Heart left ventricle (tissue), 16 donors: ENCODE measurements at places on chromosomes 16 and 17. TPM values are rescaled to one million over a fixed set of nuclear protein-coding genes. Genes with fewer than 3 reads are reported as not detected.

- DNase-seq: no peak
These were observed 8.2 kb upstream of the FOXN1 start for GRCh38 chr17:28497931-28498330.

GRCh38 chr17:35730400-35731005 lies 936 bp upstream of the RASL10B start:
- DNase-seq: no peak

The TRPV2 gene
- total RNA-seq: 8.8 TPM

The IRX6 gene
- total RNA-seq: 22.7 TPM

DNA sequence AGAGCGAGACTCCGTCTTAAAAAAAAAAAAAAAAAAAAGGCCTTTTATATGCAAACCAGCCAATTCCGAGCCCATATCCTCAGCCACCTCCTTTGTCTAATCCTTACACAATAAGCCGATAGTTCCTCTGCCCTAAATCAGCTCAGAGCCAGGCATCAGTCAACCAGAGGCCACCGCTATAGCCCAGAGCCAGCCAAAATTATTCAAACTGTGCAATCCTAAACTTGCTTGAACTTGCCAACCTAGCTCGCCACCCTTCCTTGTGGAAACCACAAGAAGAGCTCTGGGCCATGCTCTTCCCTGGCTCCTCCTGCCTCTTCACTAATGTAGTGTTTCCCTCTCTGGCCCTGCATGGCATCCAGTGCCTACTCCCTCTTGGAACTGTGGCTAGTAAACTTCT lies 17.7 kb downstream of the ITGAL start:
- no peak for DNase-seq

- no peak for DNase-seq
These were observed 5.5 kb downstream of the USP6 start for GRCh38 chr17:5121186-5121841.

- no peak for DNase-seq
These were observed 1239.8 kb upstream of the GOT2 start for GRCh38 chr16:59973966-59974365.

The KRTAP9-4 gene
- not detected for total RNA-seq

- no peak for DNase-seq
These were observed 19.7 kb downstream of the IGF2BP1 start for GRCh38 chr17:49016775-49017463.

DNA sequence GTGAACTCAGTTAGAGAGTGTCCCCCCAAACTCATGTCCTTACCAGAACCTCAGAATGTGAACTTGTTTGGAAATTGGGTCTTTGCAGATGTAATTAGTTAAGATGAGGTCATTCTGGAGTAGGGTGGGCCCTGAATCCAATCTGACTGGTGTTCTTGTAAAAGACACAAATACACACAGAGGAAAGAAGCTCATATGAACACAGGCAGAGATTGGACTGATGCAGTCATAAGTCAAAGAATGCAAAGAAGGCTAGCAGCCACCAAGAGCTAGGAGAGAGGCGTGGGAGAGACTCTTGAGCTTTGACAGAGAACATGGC lies 2.1 kb upstream of the NAGPA start:
- DNase-seq: no peak

The ADAM11 gene
- 11.2 TPM for total RNA-seq

GRCh38 chr17:18016426-18016825 lies 22.5 kb downstream of the ATPAF2 start:
- no peak for DNase-seq

GRCh38 chr16:69812688-69813014 lies 50.5 kb downstream of the WWP2 start:
- DNase-seq: no peak

- no peak for DNase-seq
These were observed 16.8 kb upstream of the CCDC182 start for GRCh38 chr17:57761887-57762286.

The RPL27 gene
- total RNA-seq: 522 TPM

The TBC1D28 gene
- not detected for total RNA-seq

- DNase-seq: no peak
These were observed 15.5 kb downstream of the VPS35 start for GRCh38 chr16:46673320-46674013.

The RND2 gene
- 0.29 TPM for total RNA-seq

GRCh38 chr17:55748841-55749240 lies 2.0 kb upstream of the PCTP start:
- DNase-seq: no peak

GRCh38 chr16:87540072-87540896 lies 47.5 kb upstream of the ZCCHC14 start:
- DNase-seq: no peak

- DNase-seq: peak; percentile 44
These were observed 7.6 kb downstream of the MRM1 start for GRCh38 chr17:36608794-36609497.

DNA sequence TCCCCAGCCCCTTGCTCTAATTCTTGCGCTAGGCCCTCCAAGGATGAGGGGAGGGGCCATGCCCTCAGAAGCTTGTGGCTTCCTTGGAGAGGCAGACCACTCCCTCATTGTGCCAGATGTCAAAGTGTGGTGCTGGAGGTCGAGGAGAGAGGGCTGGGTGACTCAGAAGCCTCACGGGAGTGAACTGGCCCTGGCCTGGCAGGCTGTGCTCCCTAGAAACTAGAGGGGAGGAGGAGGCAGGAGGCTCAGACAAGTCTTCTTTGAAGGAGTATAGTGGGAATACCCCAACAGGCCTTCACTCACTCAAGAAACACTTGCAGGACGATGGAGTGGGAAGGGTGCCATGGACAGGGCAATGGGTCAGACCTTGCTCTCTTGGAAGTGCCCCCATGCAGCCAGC lies 18.5 kb downstream of the ANKRD40 start:
- no peak for DNase-seq

The RAMP2 gene
- total RNA-seq: 54.8 TPM

The MSLN gene
- not detected for total RNA-seq

- DNase-seq: no peak
These were observed 45.4 kb downstream of the KCNJ16 start for GRCh38 chr17:70120425-70120824.

The SPNS2 gene
- 18.7 TPM for total RNA-seq

The NACA2 gene
- total RNA-seq: not detected

The MMP2 gene
- total RNA-seq: 125 TPM

- no peak for DNase-seq
These were observed 85.6 kb downstream of the KCNJ2 start for GRCh38 chr17:70254735-70255460.

DNA sequence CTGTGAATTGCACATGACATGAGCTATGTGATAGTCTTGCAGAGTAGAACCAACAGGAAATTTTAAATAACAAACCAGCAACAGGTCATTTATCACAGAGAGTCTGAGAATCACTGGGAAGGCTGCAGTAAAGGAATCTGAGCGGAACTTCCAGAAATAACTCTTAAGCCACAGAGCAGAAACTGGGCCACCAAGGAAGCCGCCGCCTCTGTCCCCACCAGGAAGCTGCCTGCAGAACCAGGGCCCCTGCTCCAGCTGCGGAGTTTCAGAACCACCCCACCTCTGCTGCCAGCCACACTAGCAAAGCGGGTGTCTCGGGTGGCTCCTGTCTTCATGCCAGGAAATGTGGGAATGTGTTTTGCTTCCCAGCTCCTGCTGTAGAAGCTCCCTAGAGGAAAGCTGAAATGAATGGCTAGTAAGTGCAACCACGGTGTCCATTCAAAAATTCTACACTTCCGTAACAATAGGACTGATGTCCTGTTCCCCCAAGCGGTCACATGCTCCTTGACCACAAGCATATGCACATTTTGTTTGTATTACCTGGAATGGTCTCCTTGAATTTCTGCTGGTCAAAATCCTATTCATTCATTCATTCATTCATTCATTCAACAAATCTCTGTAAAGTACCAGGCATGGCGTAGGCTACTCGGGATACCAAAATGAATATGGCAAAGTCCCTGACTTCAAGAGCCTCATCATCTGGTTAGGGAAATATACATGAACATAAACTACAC lies 7.7 kb upstream of the ITPRIPL2 start:
- no peak for DNase-seq

The GP1BA gene
- not detected for total RNA-seq

The CLEC10A gene
- total RNA-seq: 5.3 TPM

- no peak for DNase-seq
These were observed 34.9 kb downstream of the GNAO1 start for GRCh38 chr16:56226187-56226586.

DNA sequence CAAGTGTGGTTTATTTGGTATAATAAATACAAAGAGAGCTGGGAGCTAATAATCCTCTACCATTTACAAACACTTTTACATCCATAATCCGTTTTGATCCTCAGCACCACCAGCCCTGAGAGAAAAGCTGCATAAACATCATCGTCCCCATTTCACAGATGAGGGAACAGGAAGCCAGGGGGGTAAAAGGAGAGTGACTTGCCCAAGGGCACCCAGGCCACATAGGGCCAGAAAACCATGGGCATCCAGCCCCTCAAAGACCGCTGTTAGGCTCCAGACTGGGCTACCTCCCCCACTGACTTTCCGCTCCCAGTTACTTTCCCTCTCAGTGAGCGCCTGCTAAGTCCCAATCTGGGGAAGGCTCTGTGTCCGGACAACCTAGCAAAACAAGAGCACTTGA lies 6.7 kb downstream of the STX1B start:
- DNase-seq: no peak

DNA sequence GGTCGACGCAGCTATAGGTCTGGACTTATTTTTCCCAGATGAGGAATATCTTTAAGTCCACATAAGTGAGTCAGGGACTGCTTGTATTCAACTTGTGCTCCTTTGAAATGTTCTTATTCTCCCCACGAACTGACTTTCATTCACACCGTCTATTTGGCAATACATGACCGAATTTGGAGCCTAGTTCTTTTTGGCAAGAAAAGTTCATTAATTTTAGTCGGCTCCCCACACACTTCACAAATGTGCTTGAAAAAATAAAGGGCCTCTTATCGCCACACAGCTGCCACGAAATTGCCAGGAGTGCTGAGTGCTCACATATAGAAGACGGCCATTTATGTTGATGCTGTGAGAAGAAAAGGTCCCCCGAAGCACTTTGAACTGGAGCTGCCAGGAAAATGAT lies 152.6 kb downstream of the PRKCA start:
- DNase-seq: no peak

- DNase-seq: no peak
These were observed 4.8 kb downstream of the CD2BP2 start for GRCh38 chr16:30350134-30350871.

- no peak for DNase-seq
These were observed 1327.5 kb upstream of the CDH8 start for GRCh38 chr16:63363738-63364137.

DNA sequence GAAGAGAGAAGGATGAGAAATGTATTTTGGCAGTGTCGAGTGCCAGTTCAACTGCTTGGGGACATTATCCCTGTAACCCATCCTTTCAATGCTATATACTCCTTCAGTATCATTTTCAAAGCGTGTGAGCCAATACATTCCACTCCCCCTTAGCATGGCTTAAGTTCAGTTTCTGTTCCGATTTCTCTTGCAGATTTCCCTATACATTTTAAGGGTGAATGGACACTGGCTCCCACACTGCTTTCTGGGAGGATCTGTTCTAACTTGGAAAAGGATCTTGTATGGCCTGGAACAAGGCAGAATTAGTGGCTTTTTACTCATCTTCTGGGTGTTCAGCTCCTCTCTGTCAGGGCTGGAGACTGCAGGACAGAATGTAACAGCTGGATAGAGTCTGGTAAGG lies 333.8 kb downstream of the HAPSTR1 start:
- DNase-seq: no peak

- DNase-seq: no peak
These were observed 8.0 kb downstream of the CD300LB start for GRCh38 chr17:74523308-74523707.

DNA sequence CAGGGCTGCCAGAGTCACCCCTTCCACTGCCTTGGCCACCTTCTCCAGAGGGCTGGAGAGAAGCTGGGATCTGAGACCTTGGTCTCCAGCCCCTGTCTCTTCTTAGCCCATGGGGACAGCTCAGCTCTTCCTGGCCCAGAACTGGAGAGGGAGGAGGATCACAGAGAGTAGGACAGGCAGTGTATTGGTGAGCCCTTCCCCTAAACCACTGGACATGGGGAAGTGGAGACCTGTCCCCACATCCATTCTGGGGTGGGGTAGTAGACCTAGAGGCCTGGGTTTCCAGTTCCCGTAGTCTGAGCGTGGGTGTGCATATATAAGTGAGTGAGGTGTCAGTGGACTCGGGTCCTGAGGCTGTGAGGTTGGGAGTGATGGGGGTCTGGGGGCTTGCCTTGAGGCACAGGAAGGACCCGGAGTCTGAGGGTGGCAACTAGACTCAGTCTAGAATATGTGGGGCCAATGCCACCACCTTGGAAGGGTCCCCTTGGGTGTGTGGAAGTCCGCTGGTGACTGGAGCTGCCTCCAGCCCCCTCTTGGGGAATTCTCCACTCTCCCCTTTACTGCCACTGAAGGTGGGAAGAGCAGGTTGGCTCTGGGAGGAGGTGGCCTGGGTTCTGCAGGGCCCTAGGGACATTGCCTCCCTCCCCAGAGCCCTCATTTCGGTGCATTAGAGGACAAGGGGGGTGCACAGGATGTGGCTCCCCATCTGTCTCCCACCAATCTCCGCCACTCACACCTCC lies 19.9 kb downstream of the GJD3 start:
- no peak for DNase-seq

DNA sequence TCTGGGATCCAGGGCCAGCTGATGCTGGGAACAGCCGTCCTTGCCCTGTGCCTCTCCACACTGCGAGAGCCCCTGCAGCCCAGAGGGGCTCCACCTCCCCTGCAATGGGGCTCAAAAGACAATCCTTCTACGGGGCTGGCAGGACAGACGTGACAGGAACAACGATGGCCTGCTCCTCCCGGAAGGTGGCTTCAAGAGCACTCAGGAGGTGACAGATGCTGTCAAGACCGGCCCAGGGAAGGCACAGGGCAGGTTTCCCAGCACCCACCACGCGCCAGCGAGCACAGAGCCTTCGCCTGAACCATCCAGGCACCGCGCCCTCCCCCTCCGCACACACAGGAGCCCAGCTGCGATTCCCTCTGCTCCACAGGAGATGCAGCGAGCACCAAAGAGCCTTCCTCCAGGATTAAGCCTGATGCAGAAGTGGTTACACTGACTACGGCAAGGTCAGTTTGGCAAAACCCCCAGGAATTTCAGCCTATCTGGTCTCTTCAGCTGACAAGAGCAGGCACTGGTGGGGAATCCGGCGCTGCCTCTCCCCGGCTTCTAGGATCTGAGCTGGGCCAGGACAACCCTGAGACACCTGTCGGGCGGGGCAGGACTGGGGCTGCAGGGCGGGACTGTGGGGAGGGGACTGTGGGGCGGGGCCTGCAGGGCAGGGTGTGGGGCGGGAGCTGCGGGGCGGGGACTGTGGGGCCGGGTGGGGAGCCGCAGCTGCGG lies 103.4 kb downstream of the ZNF778 start:
- DNase-seq: peak; percentile 76

- no peak for DNase-seq
These were observed 19.0 kb downstream of the USP32 start for GRCh38 chr17:60372790-60373483.

- DNase-seq: no peak
These were observed 22.0 kb downstream of the BAHCC1 start for GRCh38 chr17:81417049-81417878.

DNA sequence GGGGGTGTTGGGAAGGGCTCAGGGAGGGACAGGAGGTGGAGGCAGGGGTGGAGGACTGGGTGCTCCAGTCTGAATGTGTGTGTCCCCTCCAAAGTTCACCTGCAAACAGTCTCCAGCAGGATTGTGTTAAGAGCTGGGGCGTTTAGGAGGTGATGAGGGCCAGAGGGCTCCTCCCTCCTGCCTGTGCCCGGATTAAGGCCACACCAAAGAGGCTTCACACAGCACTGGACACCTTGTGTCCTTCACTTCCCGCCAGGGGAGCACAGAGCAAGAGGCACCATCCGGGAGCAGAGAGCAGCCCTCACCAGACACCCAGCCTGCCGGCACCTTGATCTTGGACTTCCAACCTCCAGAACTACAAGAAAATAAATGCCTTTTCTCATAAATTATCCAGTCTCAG lies 30.2 kb upstream of the ENPP7 start:
- no peak for DNase-seq

The NHLRC4 gene
- 0.45 TPM for total RNA-seq

The KRTAP3-1 gene
- not detected for total RNA-seq
